ENCODE measurements at places on chromosomes 4 and X.

DNA sequence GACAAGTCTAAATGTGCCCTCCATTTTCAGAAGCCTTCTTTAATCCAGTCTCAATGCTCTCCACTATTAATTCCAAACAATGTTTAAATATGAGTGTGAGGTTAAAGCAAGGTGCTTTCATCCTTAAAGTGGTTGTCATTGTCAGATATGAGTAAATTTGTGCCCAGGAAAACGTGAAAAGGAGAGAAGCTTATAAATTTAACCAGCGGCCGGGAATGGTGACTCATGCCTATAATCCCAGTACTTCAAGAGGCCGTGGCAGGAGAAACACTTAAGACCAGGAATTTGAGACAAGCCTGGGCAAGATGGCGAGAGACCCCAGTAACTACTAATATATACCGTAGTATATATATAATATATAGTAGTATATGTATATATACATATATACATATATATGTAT, 270.0 kb downstream of the ARHGAP24 start:
- DNase-seq: no peak

GRCh38 chr4:155966731-155967395, 13.2 kb upstream of the CTSO start:
- no peak for DNase-seq

DNA sequence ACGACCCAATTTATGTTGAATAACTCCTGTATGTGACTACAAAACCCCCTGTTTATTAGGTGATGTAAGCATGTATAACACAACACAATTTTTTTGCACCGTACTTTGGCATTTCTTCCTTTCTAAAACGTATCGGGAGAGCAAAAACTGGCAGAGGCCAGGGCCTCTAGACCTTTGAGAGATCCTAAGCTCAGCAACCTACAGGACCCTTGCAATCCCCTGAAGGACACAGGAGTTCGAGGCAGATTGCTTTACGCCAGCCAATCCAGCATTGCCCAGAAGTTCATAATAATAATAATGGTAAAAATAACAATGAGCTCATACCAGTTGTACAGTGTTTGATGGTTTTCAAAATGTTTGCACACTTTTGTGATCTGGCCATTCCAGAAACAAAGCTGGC, 7.7 kb downstream of the NKX3-2 start:
- DNase-seq: no peak

DNA sequence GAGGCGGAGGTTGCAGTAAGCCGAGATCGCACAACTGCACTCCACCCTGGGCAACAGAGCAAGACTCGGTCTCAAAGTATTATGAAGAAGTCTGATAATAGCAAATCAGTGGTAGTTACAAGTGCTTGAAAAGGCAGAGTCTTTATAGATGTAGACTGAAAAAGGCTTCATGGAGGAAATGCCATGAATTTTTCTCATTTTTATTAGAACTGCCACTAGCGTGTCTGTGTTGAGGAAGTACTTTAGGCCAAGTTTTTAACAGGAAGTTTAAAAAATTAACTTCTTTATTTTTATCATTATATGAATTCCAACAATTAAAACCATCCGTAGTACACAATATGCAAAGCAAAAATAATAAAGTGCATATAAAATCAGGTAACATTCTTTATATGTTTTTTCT, 32.8 kb upstream of the IL13RA1 start:
- no peak for DNase-seq

DNA sequence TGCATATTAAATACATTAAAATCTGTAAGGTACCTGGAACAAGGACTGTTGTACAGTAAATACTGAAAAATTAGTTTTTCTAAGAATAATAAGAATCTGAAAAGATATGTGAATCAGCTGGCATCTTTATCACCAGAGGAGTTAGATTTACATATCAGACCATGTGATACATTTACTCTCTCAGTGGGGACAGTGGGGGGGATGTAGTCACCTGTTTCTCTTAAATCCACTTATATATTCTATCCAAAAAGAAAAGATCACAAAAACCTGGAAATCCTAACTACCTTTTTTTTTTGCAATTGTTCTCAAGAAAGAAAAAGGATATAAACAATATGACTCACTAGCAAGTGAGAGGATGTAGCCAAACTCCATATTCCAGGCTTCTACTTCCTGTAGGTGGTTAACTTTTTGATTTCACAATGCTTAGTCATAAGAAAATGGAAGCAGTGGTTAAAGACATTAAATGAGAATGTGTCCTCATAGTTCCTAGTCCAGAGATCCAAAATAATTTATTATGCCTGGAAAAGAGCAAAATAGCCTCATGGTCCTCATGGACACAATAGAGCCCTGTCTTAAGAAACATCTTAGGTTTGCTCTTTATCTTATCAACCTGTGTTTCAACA, 22.5 kb upstream of the MYOZ2 start:
- no peak for DNase-seq

DNA sequence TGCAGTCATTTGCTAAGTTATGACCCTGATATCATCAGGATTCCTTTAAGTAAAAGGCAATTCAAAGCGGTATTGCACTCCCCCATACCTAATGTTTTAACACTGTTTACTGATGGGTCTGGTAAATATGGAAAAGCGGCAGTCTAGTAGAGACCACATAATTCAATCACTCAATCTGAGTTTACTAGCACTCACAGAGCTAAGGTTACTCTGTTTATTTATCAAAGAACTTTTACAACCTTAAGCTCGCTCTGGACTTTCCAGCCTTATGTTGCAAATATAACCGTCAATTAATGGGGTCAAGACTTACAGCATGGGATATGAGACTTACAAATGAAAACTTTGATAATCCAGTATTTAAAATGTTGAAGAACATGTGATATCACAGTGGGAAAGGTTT, 124.5 kb upstream of the ZCCHC13 start:
- DNase-seq: no peak

GRCh38 chrX:46953597-46953996, 41.4 kb downstream of the JADE3 start:
- DNase-seq: no peak

DNA sequence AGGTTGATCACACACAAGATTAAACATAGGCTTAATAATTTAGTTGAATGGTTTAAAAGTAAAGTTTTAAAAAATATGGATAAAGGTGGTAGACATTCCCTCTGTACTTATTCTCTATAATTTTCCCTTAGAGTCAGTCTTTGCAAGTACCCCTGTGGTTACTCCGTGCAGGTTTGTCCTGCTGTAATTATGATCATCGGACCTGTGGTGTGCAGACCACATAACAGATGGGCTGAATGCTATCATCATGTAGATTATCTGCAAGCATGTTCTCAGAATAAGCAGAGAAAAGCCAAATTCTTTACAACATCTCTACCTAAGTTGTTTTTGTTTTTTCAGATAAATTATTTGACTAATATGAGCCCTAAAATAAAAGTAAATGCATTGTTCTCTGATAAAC, 146.8 kb downstream of the FSTL5 start:
- DNase-seq: no peak

DNA sequence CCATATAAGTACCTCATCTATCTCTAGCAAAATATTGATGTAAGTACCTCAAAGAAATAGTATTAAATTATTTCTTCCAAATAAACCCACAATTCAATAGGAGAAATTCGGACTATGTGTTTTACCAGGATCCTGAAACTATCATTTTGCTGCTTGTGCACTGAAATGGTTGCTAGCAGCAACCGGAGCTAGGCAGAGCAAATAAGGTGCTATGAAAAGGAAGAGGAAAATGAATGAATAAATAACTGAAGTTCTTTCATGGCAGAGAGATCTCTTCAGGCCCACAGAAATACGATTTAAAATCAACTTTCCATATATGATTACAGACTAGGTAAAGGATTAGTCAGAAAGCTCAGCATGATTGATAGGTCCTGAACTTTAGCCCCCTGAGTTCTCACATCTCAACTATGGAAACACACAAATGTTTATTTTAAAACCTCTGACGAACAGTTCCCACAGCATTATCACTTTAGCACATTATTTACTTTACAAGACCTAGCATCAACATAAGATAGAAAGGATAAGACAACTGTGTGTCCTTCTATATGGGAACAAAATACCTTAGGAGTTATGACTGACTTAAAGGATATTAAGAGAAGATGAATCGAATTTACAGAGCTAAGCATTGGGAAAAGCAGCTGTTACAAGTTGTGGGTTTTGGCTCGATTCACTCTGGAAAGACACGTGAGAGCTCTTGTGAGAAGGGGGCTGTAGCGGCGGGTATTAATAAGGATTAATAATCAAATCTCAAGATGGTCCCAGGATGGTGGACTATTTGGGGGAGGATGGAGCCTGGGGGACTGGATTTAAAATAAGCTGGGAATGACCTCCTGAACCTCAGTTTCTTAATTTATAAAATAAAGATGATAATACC, 104.3 kb downstream of the CORIN start:
- no peak for DNase-seq

- no peak for DNase-seq
Measured at GRCh38 chrX:105697984-105698781, 124.2 kb upstream of the NRK start.

DNA sequence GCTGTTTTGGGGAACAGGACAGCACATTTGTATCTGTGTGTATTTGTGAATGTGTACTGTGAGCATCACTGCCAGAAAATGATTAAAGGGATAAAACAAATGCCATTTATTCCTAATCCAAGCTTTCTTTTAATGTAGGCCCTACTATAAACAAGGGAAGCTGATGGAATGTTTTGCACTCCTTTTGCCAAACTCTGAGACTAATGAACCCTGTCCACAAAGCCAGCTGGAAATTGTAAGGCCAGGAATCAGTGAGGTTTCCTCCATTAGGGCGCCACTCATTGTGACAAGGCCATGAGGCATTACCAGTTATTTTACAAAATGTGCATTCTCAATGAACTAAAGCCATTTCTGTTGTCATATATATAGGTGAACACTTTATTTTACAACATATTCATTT, 163.0 kb upstream of the NAP1L5 start:
- DNase-seq: no peak

DNA sequence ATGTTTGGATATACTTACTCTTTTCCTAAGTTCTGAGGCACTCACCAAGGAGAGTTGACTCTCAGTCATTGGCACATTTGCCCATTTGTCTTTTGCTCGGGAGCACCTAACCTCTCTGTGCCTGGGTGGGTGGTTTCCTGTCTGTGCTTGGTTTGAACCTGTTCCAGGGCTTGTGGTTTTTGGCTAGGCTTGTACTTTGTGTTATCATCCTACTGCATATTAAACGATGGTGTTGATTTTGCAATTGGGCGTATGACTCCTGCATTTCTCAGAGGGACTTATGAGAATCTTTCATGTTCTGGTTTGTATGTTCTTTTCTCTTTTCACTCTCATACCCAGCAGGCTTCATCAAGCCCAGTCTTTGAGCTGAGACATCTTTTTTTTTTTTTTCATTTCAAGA, 161.7 kb downstream of the BTC start:
- DNase-seq: no peak

DNA sequence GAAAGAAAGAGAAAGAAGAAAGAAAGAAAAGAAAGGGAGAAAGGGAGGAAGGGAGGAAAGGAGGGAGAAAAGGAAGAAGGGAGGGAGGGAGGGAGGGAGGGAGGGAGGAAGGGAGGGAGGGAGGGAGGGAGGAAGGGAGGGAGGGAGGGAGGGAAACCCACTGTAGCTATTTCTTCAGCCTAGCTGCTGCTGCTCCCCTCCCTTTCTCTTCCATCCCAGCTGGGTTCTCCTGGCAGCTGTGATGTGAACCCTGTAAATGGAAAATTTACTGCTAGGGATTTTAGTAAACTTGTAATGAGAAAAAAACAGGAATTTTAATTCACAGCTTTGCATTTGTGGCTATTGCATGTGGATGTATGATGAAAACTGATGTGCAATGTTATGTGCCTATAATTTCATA, 8.0 kb downstream of the NR0B1 start:
- no peak for DNase-seq

GRCh38 chr4:39987485-39987884, 9.8 kb upstream of the PDS5A start:
- no peak for DNase-seq

DNA sequence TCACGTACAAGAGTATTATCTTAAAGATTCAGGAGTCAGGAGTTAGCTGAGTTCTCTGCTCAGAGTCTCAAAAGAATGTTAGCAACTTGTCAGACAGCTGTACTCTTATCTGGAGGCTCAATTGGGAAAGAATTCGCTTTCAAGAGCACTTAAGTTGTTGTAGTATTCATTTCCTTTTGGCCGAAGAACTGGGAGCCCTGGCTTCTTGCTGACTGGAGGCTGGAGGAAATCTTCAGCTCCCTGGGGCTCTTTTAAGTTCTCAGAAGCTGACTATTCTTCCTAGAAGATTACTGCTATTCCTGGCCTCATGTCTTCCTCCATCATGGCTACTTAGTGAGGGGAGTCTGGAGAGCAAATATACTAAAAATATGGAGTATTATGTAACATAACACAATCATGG, 587.2 kb downstream of the EPHA5 start:
- DNase-seq: no peak

DNA sequence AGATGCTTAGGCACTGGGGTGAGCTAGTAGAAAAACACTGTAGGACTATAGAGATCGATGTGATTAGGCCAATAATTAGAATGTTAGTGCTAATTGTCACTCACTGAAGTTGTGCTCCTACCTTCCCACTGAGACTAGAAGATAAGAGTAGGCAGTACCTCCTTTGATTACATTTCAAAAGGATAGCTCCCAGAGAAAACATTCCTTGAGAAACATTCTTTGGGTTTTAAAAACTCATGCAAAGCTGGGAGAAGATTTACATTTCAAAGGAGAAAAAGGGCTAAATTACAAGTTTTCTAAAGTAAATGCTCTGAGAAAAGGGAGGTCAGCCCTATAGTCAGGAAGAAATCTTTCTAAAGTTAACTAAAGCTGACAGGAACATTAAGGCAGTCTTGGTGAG, 860.3 kb upstream of the NDST4 start:
- no peak for DNase-seq
